Endothelial cell of umbilical vein (primary cell): ENCODE measurements at places on chromosomes 4 and X. TPM values are rescaled to one million over a fixed set of nuclear protein-coding genes. Genes with fewer than 3 reads are reported as not detected.
A peak's percentile ranks its signal among the peaks of the same experiment; 100 is the strongest.

Gene ASB5
- total RNA-seq = not detected in 2 replicates

Gene PRMT9
- total RNA-seq = 8.2 and 9.0 TPM in 2 replicates

Gene SLC2A9
- 1.5 and 1.6 TPM in 2 replicates for total RNA-seq

- H3K27me3 ChIP-seq = no peaks in the 10 kb centered on the region
- no peak overlapping the region for H3K4me3 ChIP-seq
- H3K36me3 ChIP-seq = no peaks in the 10 kb centered on the region
- no peak overlapping the region for H3K27ac ChIP-seq
Observed at GRCh38 chrX:66164470-66164869, 423 bp downstream of the HEPH start.

DNA sequence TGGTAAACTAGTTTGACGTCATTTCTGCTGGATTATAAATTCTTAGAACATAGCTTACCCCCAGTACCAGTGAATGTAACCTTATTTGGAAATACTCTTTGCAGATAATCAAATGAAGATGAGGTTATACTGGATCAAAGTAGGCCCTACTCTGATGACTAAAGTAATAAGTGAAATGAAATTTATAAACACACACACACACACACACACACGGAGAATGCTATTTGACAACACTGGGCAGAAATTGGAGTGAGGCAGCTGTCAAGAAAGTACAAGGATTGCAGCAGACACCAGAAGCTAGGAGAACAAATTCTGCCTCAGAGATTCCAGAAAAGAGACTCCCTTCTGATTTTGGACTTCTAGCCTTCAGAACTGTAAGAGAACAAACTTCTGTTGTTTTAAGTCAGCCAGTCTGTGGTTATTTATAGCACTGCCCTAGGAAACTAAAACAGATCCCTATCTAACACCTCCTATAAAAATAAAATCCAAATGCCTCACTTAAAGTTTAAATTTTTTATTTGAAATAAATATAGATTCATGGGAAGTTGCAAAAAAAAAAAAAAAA is 448.6 kb downstream of the PCDH18 start:
- no peaks in the 10 kb centered on the region for H3K27me3 ChIP-seq
- no peaks in the 10 kb centered on the region for H3K4me1 ChIP-seq
- H3K27ac ChIP-seq = no peak overlapping the region
- no peak overlapping the region for H3K4me3 ChIP-seq

DNA sequence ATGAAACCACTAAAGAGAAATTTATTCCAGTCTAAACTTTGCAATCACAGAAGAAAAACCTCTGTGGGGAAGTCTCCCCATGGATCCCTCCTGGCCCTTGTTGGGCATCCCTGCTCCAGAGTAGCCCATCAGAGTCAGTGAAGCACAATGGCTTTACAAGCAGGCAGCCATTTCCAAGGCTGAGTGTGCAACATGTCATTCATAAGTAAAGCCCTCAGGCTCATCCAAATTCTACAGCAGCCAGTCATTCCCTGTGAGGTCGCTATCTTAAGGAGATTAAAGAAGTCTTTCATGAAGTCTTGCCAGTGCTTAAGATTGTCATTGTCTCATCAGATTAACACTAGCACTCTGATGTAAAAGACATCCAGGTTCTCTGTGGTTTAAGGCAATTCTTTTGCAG is 17.0 kb upstream of the MAPK10 start:
- no peak overlapping the region for H3K27ac ChIP-seq
- no peaks in the 10 kb centered on the region for H3K36me3 ChIP-seq
- no peak overlapping the region for H3K4me3 ChIP-seq
- no peak for DNase-seq
- H3K27me3 ChIP-seq = no peaks in the 10 kb centered on the region

GRCh38 chr4:117965622-117966021 is 68.7 kb upstream of the NDST3 start:
- H3K36me3 ChIP-seq = no peaks in the 10 kb centered on the region
- no peak overlapping the region for H3K4me3 ChIP-seq
- DNase-seq = no peak
- H3K27ac ChIP-seq = no peak overlapping the region
- no peaks in the 10 kb centered on the region for H3K4me1 ChIP-seq

DNA sequence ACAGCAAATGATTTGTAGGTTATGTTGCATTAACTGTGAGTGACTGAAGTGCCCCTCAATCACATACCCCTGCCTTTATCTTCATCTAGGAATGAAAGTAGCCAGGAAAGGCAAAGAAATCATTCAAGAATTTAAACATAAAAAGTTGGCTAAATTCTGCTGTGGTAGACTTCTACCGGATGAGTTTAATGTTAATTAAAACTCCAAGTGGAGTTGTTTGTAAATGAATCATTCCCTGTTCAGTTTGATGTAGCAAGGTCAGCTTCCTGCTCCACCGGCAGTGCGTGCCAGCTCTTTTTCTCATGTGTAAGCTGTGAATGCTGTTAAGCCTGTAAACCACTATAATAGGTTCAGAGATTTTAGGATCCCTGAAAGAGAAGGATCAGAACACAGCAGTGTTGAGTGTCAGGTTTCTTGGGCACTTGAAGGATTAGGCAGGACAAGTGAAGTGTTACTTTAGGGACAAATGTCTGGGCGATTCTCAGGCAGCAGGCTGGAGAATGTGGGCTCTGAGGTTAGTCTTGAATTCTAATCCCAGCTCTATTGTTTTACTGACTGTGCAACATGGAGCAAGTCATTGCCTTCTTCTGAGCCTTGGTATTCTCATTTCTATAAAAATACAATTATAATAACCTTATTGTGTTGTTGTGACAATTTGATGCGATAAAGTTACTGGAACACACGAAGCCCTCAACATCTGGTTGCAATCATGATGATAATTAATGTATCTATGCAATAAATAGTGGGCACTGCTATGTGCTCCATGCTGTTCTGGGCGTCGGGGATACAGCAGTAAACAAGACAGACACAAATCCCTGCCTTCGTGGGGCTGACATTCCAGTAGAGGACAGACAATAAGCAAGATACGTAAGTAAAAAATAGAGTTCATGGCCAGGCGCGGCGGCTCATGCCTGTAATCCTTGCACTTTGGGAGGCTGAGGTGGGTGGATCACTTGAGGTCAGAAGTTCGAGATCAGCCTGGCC is 112.0 kb downstream of the SHROOM3 start:
- H3K27ac ChIP-seq = peak overlapping the region; percentile 84
- peaks cover 19% of the 10 kb centered on the region for H3K4me1 ChIP-seq
- DNase-seq = peak; percentile 90
- H3K27me3 ChIP-seq = no peaks in the 10 kb centered on the region
- peak overlapping the region; percentile 9 for H3K4me3 ChIP-seq
- H3K36me3 ChIP-seq = no peaks in the 10 kb centered on the region

- H3K4me3 ChIP-seq = no peak overlapping the region
- peak overlapping the region; percentile 70 for H3K27ac ChIP-seq
- peaks cover 44% of the 10 kb centered on the region for H3K4me1 ChIP-seq
- DNase-seq = peak; percentile 98
Observed at GRCh38 chr4:54281054-54281766, 52.1 kb downstream of the PDGFRA start.

GRCh38 chrX:68487254-68487653 is 11.6 kb upstream of the YIPF6 start:
- no peak overlapping the region for H3K4me3 ChIP-seq
- no peak for DNase-seq
- H3K27me3 ChIP-seq = no peaks in the 10 kb centered on the region

- no peaks in the 10 kb centered on the region for H3K36me3 ChIP-seq
- H3K4me1 ChIP-seq = no peaks in the 10 kb centered on the region
- no peak overlapping the region for H3K4me3 ChIP-seq
- H3K27me3 ChIP-seq = peaks cover 4% of the 10 kb centered on the region
- no peak overlapping the region for H3K27ac ChIP-seq
- no peak for DNase-seq
Observed at GRCh38 chr4:38568768-38569167, 95.2 kb upstream of the KLF3 start.

GRCh38 chr4:11632483-11632882 is 203.8 kb upstream of the HS3ST1 start:
- peaks cover 4% of the 10 kb centered on the region for H3K4me1 ChIP-seq
- H3K27ac ChIP-seq = no peak overlapping the region
- H3K4me3 ChIP-seq = no peak overlapping the region
- no peaks in the 10 kb centered on the region for H3K36me3 ChIP-seq

DNA sequence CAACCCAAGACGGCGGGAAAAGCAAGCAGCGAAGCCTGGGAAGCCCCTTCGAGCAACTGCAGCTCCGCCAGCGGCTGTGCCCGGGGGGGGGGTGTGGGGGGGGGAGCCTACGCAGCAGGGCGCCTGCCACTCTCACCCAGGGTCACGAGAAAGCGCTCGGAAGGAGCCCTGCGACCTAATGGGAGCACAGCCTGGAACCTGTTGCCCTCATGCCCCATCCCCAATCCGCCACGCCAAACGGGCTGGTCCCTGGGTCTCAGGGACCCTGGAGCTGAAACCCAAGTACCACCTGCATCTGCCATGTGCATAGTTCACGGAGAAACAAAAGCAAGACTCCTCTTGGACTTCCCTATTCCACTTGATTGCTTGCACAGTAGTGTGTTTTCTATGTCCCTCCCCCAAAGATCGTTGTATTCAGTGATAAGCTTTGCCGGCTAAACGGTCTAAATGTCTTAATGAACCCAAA is 359 bp upstream of the GAB3 start:
- DNase-seq = no peak
- H3K27ac ChIP-seq = no peak overlapping the region
- no peaks in the 10 kb centered on the region for H3K27me3 ChIP-seq
- peaks cover 6% of the 10 kb centered on the region for H3K4me1 ChIP-seq
- H3K4me3 ChIP-seq = no peak overlapping the region
